ENCODE measurements at places on chromosomes 5 and 9. TPM values are rescaled to one million over a fixed set of nuclear protein-coding genes. Genes with fewer than 3 reads are reported as not detected.

SLC6A19 gene
- polyA plus RNA-seq: not detected

CDH18 gene
- polyA plus RNA-seq: not detected

OLFM1 gene
- polyA plus RNA-seq: 0.20 TPM

FAM153A gene
- not detected for polyA plus RNA-seq

ARID3C gene
- not detected for polyA plus RNA-seq

PCDHB3 gene
- polyA plus RNA-seq: not detected

C5orf58 gene
- not detected for polyA plus RNA-seq

FAM13B gene
- polyA plus RNA-seq: 34.2 TPM

HSD17B3 gene
- polyA plus RNA-seq: not detected

SAP30L gene
- polyA plus RNA-seq: 34.2 TPM

RECK gene
- 5.3 TPM for polyA plus RNA-seq

ZNF484 gene
- polyA plus RNA-seq: 4.3 TPM

TMEM232 gene
- not detected for polyA plus RNA-seq

PCDHA11 gene
- not detected for polyA plus RNA-seq

ARHGEF28 gene
- polyA plus RNA-seq: not detected

MYMK gene
- polyA plus RNA-seq: not detected

TMED7 gene
- polyA plus RNA-seq: 26.0 TPM

TAF1L gene
- polyA plus RNA-seq: not detected

FRRS1L gene
- polyA plus RNA-seq: not detected

HEMGN gene
- polyA plus RNA-seq: 0.44 TPM

RFESD gene
- 4.1 TPM for polyA plus RNA-seq

SPINK1 gene
- not detected for polyA plus RNA-seq

SGTB gene
- 2.9 TPM for polyA plus RNA-seq
